MV-4-11 (cell line): ENCODE measurements at places on chromosomes 6 and 20.

DNA sequence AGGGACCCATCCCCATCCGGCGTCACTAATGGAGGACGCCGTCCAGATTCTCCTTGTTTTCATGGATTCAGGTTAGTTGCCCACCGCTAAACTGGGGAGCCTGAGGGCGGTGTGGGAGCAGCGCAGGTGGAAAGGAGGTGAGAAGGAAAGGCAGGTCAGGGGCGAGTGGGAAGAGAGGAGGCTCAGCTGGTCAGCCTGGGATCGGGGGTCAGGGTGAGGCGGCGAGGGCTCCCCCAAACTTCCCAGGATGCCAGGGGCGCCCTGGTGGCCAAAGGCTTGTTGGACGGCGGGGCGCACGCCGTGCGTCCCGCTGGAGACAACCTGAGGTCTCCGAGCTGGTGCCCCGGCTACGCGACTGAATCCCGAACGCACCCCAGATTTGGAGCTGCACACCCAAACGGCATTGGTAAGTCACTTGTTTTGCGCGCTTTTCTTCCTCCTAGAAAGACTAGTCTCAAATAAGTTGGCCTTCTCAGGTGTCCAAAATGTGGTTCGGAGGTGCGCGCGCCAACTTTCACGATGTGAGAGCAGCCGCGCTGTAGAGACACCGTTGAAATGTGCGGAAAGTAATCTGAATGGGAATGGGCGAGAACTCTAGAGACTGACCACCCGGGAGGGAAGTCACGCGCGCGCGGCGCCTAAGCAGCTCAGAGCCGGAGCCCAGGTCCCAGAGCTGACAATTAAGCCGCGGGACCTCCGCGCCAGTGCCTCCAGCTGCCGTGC, 9.7 kb downstream of the GNAS-AS1 start:
- DNase-seq, result no peak

- DNase-seq, result peak; percentile 88
These were observed 21.5 kb downstream of the TUBB2B start for GRCh38 chr6:3205913-3206312.

GRCh38 chr6:87840324-87840723, 138.3 kb upstream of the AKIRIN2 start:
- no peak for DNase-seq

DNA sequence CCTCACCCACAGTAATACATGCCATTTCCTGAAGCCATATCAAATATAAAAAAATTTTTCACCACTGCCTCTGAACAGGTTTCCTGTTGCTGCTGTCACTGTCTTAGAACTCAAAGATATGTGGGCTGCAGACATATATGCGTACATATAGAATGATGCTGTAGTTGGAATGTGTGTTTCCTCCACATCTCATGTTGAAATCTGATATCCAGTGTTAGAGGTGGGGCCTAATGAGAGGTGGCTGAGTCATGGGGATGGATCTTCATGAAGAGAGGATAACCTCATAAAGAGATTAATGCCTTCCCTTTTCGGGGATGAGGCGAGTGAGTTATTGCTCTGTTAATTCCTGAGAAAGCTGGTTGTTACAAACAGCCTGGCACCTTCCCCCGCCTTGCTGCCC, 7.7 kb upstream of the SCP2D1 start:
- DNase-seq, result peak; percentile 38

GRCh38 chr6:21615504-21615903, 22.0 kb downstream of the SOX4 start:
- DNase-seq, result peak; percentile 26

GRCh38 chr6:41187924-41188886, 12.7 kb downstream of the TREML2 start:
- no peak for DNase-seq

DNA sequence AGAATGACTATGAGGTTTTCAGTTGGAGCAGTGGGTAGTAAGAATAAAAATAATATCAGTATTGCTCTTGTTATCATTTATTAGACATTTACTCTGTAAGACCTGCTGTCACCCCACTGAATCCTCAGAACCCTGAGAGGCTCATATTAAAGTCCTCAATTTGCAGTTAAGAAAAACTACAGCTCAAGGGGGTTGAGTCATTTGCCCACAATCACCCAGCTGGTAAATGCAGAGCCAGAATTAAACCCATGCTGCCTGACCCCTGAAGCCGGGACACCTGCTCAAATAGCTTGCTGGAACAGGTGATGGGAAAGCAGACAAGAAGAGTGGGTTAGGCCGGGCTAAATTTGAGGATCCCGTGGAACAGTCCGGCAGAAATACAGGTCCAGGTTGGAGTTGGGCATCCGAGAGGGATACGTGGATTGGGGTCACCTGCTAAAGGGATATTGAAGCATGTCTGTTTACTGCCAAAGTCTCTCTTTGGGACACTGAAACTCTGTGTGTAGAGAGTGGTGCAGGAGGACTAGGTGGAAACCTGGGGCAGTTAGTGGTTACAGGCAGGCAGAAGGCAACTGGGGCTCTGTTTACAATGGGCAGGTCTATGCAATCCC, 344.1 kb downstream of the CDC5L start:
- DNase-seq, result no peak

- no peak for DNase-seq
These were observed 31.1 kb downstream of the TFAP2B start for GRCh38 chr6:50849796-50850180.

DNA sequence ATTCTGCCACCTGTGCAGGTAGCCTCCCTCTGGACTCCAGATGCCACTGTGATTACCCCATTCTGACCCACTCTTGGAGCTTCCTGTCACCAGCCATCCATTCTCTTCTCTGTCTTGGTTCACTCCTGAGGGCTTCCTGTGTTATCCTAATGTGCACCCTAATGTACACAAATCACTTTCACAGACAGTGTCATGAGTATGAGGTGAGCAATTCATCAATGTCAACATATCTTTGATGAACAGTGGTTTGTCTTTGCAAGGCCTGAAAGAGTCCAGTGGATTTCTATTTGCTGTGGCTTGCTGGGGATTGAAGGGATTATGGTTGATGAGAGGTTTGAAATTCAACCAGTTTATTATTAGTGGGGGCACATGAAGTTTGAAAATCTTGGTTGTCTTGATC, 63.8 kb upstream of the EEF1E1 start:
- no peak for DNase-seq

- no peak for DNase-seq
These were observed 52.4 kb downstream of the FNDC1 start for GRCh38 chr6:159221486-159222170.

GRCh38 chr20:18973529-18974173, 160.1 kb downstream of the SCP2D1 start:
- no peak for DNase-seq

DNA sequence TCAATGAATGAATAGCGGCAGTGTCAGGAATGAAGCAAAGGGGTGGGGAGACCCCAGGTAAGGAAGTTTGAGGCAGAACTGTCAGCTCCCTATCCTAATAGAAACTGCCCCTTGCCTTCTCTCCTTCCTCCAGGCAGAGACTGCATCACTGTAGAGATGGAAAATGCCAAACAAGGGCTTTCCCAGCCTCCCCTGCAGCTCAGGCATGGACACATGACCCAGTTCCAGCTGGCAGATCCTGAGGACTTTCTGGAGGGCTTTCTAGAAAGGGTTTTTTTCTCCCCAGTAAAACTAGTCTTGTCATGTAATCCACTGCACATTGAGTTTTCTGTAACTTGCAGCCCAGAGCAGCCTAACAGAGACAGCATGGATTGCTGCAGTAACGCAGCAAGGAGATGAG, 17.9 kb upstream of the PNPLA1 start:
- no peak for DNase-seq

DNA sequence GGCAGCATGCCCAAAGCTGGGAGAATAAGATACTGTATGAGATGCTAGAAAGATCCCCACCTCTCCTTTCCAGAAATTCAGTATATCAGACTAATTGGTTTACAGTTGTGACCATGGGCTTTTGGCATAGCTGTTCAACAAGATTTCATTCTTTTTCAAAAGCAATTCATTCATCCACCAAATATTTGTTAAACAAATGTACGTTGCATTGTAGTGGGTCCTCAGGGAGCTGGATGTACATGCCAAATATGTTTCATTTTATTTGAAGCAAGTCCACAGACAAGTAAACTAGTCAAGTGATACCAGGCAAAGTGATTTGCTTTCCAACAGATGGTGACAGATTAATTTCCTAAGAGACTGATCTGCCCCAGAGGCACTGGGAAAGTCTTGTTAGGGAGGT, 85.8 kb upstream of the ESR1 start:
- DNase-seq, result no peak

GRCh38 chr6:53735896-53736295, 58.9 kb upstream of the LRRC1 start:
- DNase-seq, result no peak

DNA sequence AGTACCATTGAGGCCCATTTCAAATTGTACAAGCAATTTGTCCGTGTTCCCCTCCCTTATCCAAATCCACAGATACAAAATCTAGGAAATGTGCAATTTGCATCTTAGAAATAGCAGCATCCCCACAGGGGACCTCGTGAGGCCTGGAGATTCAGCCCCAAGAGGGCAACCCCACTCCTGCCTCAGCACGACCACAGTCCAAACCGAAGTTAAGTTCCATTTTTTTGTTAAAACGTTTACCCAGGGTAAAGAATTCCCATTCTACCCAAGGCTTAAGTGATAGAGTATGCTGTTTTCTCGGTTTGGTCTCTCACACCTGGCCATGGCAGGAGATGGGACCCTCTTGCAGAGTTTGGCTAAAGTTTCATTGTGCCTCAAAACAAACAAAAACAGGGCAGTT, 41.2 kb downstream of the PLCG1 start:
- DNase-seq, result no peak

GRCh38 chr6:42275376-42276033, 57.8 kb upstream of the MRPS10 start:
- DNase-seq, result no peak

DNA sequence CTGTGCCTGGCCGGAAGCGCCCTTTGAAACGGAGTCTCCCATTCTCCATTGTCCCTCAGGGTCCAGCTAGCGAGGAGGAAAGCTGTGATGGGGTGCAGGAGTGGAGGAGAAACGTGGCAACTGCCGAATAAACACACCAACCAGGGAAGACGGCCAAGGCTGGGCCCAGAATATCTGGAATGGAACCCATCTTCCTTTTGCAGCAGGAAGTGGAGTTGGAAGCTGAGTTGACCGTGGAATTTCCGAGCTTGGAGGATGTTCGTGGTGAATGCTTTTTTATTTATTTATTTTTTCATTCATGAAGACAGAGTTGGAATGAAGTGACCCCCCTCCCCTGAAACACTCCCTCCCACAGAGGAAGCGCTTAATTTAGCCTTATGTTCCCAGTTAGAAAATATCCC, 105.6 kb upstream of the RNF24 start:
- DNase-seq, result no peak

GRCh38 chr6:155418017-155418761, 37.5 kb downstream of the NOX3 start:
- DNase-seq, result peak; percentile 88

DNA sequence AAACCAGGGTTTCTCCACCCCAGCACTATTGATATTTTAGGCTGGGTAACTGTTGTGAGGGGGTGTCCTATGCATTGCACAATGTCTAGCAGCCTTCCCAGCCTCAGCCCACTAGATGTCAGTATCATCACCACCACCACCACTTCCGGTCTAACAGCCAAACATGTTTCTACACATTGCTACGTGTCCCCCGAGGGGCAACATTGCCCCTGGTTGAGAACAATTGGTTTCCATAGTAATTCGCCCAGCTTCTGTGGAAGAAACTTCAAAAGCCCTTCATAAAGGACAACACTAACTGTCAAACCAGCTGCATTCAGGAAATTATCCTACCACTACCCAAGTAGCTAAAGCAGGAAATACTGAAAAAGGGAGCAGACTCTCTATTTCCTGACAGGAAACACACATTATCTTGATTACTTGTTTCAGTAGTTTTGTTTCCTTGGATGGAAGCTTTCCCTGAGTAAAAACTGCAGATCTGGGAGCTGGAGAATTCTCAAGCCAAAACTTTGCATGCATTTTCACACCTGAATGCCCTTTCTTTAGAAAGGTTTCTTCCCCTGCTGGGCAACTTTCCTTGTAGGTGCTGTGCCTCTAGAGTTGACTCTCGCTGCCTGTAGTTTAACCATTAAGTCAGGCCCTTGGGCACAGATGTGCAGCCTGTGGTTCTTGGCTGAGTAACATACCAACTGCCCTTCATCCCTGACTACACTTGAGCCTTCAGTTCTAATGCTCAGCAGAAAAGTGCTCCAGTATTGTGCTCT, 23.6 kb downstream of the PKHD1 start:
- DNase-seq, result peak; percentile 90

DNA sequence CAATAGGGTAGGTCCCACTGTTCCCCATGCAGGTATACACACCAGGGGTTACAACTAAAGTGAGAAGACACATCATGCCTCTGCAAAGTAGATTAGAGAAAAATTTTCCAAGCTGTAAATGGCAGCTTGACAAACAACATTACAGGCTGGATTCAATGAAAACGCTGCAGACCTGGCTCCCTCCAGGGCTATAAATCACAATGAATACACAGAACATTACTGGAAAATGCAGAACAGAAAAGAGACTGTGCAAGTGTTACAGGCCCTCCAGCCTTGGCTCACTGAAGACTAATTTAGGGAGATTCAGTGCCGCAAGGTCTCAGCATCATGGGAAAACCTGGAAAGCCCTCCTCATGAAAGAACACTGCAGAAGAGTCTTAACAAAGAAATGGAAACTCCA, 207.8 kb downstream of the KHDC1L start:
- no peak for DNase-seq

DNA sequence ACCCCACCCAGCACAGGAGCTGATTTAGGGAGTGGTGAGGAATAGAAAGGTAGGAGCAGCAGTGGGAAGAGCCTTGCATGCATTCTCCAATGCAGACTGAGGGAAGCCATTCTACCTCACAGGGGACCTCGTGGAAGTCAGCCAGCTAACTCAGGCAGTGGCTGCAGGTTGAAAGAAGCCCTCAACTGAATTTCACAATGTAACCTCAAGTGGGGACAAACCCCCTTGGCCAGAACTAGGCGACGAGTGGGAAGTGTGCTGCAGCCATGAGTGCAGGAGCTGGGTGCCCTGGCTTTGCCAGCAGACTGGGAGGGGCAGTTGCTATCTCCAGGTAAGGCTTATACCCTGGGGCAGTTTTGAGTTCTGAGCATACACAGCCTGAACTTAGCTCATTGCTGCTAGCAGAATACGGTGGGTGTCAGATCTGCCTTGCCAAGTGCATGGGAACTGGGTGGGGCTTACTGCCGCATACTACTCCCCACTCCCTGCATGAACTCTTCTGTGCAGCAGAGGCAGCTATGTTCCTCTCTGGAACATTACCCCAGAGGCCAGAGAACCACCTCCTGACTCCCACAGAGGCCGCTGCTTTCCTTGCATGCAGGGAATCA, 126.5 kb downstream of the CDK19 start:
- no peak for DNase-seq

DNA sequence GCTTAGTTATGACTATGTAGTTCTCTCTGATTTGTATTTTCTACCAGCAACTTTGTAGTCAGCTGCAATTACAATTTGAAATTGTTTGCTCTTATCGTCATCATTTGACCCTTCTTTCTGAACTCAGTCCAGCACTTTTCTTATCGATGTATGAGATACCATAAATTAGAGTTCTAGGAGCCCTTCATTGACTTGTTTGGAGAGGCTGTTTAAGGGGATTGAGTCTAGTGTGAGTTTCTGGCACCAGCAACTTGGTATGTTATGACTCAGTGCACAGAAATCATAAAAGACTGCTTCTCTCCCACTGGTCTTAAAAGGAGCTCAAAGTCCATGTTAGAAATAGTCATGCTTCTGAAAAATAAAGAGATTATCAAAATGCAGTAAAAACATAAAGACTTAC, 190.3 kb downstream of the TENT5A start:
- no peak for DNase-seq

GRCh38 chr6:52536424-52536916, 40.4 kb downstream of the TRAM2 start:
- DNase-seq, result no peak

GRCh38 chr6:34556031-34556471, at the start of gene SPDEF:
TSS of gene SPDEF (minus strand) at chr6:34556329. CDS start at chr6:34544455, 11,874 bp downstream.
- no peak for DNase-seq

- DNase-seq, result peak; percentile 80
These were observed 244.9 kb downstream of the HIVEP2 start for GRCh38 chr6:142700032-142700431.
